ENCODE measurements at places on chromosomes 7 and 10. TPM values are rescaled to one million over a fixed set of nuclear protein-coding genes. Genes with fewer than 3 reads are reported as not detected.

Gene ENO4
- 1.0 TPM for total RNA-seq

Gene SORCS1
- total RNA-seq = 0.15 TPM

DNA sequence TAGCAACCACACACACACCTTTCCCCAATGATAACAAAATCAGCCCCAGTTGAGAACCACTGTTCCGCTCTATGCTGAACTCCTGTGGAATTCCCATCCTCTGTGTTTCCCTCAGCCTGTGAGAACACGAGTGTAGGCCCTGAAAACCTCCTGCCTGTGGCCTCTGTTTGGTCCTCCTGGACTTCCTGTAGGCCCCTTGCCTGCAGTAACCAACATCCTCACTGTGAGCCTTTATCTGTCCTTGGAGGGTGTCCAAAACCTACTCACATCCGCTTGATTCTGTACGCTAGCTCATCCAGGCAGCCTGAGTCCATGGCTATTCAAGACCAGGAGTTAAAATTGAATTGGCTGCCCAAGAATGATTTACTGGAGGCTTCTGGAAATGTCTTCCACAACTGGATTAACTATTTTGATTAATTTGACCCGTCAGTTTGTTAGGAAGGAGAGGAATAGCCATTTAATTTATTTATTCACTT lies 149.8 kb downstream of the AKR1D1 start:
- H3K27me3 ChIP-seq = no peaks in the 10 kb centered on the region
- H3K4me3 ChIP-seq = no peak overlapping the region
- H3K36me3 ChIP-seq = no peaks in the 10 kb centered on the region
- DNase-seq = no peak

GRCh38 chr7:96238474-96238873 lies 83.4 kb downstream of the SLC25A13 start:
- no peaks in the 10 kb centered on the region for H3K4me1 ChIP-seq
- no peak overlapping the region for H3K27ac ChIP-seq
- peaks cover 9% of the 10 kb centered on the region for H3K36me3 ChIP-seq
- no peaks in the 10 kb centered on the region for H3K27me3 ChIP-seq
- no peak overlapping the region for H3K4me3 ChIP-seq
- DNase-seq = no peak

- no peak overlapping the region for H3K27ac ChIP-seq
- H3K4me3 ChIP-seq = no peak overlapping the region
- no peaks in the 10 kb centered on the region for H3K27me3 ChIP-seq
- no peaks in the 10 kb centered on the region for H3K36me3 ChIP-seq
Measured at GRCh38 chr10:354901-355617, 219.8 kb downstream of the ZMYND11 start.

GRCh38 chr7:82345886-82346285 lies 97.7 kb downstream of the CACNA2D1 start:
- H3K27me3 ChIP-seq = no peaks in the 10 kb centered on the region
- no peak overlapping the region for H3K4me3 ChIP-seq
- DNase-seq = no peak
- H3K36me3 ChIP-seq = no peaks in the 10 kb centered on the region
- no peak overlapping the region for H3K27ac ChIP-seq
